HS-5 (cell line): ENCODE measurements at places on chromosomes 12 and 14.

DNA sequence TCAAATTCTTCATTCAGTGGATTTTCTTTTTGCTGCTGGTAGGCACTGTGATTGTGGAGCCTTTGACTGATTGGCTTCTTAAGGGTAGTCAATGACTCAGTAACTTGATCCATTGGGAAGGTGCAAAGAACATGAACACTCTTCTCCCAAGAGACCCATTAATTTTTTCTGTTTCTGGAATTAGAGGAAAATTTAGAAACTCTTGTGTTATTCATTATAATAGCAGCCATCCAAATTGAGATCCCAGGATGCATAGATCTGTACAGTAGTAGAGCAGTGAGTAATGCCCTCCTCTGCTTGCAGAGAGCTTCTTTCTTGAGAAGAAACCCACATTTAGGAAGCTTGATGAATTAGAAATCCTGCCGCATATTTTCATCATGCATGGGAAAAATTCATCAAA is 63.9 kb downstream of the MYRFL start:
- DNase-seq = no peak

GRCh38 chr14:75383721-75384120 is 44.1 kb upstream of the JDP2 start:
- no peak for DNase-seq

DNA sequence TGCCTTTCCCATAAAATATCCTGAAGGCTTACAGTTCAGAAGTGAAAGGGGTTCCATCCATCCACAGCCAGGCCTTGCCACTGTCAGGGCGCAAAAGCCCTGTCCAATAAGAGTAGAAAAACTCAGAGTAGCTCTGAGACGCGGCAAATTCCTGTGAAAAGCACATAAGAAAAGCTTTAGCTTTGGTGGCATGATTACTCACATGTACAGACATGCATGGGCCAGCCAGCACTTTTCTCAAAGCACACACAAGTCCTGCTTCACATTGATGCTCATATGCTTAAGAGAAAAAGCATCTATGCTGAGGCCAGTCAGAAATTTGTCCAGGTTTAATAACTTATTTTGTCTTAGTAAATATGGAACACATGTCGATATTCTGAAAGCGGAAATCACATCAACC is 25.5 kb downstream of the CLEC1A start:
- DNase-seq = no peak

GRCh38 chr12:96196781-96197180 is 2.6 kb downstream of the ELK3 start:
- DNase-seq = no peak

DNA sequence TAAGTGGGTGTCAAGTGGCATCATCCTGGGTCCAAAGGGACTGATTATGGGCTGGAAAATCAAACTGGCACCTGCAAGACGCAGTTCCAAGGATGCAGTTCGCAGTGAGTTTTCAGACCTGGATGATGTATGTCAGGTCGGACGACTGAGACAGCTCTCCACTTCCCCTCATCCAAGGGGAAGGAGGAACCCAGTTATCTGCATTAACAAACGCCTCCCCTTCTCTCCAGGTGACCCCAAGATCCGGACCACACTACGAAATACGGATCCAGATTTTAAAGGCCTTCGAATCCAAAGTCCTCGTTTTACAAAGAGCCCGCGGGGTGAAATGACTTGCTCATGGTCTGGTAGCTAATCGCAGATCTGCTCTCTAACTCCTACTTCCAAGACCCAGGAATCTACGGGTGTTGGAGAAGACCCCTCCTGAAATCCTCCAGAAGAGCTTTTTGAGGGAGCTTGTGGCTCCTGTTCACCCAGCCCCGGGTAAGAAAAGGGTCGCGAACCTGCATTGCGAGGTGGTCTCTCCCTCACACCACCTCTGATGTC is 460 bp upstream of the SYNE2 start:
- no peak for DNase-seq

DNA sequence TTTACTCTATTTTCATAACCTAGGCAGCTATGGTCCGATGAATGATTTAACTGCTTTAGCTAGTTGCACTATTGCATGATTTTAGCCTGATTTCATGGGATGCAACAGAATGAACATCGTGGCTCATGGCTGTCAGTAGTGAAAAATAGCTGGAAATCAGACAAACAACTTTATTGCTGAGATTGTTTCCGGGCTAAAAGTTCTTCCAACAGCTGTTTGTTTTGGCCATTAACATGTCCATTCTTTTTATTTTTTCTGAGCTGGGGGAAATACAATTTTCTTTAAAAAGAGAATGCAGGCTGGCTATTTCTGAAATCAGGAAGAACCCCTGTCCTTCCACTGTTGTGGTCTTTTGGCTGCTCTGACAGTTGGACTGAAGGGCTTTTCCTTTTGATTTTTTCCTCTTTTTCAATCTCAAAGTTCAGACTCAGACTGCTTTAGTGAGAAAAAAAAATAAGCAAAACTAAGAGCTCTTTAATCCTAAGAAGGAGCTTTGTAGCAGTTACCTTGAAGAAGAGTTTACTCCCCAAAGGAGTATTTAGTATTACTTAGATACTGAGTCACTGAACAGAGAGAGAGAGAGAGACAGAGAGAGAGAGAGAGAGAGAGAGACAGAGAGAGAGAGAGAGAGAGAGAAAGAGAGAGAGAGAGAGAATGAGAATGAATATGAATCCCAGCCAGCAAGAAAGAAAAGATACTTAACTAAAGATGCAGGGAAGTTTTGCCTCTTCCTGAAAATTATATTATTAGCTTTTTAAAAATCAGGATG is at the start of gene NAV3:
Gene NAV3 (plus strand): TSS at position 312 of the 769 bp plus-strand sequence. CDS start 568 bp downstream, outside the sequence.
- DNase-seq = no peak

- DNase-seq = no peak
Observed at GRCh38 chr12:65634626-65635331, 189.5 kb upstream of the HMGA2 start.
